RPMI7951 (cell line): ENCODE measurements at places on chromosomes 3 and 15.
A peak's percentile ranks its signal among the peaks of the same experiment; 100 is the strongest.

GRCh38 chr15:68081869-68082505, 27.9 kb downstream of the PIAS1 start:
- DNase-seq: no peak

GRCh38 chr15:92069308-92070250, 216.1 kb downstream of the SLCO3A1 start:
- DNase-seq: peak; percentile 89

GRCh38 chr3:158658889-158659288, 13.6 kb downstream of the LXN start:
- DNase-seq: no peak

GRCh38 chr3:76264911-76265310, 479.6 kb upstream of the ZNF717 start:
- DNase-seq: no peak

DNA sequence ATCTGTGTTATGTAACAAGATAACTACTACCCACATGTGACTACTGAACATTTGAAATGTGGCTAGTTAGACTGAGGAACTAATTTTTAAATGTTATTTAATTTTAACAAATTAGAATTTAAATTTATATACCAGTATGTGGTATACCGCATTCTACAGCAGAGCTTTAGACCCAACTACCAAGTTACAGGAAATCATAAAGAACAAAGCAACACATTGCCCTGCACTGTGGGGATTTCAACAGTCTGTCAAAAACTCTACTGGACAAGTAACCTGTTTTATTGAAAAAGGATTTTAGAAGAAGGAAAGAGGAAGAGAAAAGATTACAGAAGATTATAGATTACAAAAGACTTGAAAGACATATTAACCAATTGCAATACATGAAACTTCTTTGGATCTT, 64.9 kb downstream of the DPH6 start:
- DNase-seq: no peak

DNA sequence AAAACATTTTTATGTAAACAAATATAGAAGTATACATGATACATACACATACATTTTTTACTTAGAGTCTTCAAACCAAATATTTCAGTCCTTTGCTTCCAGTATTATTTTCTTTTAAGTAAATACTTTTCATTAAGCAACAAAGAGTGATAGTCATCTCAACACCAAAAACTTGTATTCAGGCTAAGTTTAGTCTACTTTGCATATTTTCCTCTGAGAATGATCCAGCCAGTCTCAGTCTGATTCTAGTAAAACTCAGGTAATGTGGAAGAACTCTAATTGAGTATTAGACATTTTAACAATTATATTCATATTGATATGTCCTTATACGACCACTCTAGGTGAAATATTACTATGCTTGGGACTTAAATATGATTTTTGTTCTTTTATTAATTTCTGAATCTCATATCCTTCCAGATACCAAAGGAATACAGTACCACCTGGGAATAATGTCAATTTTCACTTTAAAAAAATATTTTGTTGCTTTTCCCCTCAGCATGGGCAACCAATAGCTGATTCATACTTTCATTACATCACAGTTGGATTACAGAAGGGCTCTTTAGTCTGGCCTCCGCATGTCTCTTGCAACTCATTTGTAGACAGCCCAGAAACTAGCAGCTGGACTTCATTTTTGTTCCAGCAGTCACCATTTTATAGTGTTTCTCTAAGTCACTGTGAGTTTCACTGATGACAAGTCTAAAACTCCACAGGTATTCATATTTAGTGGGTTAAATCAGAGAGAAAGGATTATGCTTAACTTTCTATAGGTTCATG, 390.4 kb downstream of the ZBTB20 start:
- DNase-seq: peak; percentile 18

GRCh38 chr15:56804279-56804678, 71.0 kb upstream of the ZNF280D start:
- DNase-seq: no peak

GRCh38 chr3:121152573-121152972, 244.6 kb downstream of the STXBP5L start:
- DNase-seq: peak; percentile 10

- no peak for DNase-seq
Observed at GRCh38 chr3:46874430-46874829, 3.1 kb upstream of the PTH1R start.

DNA sequence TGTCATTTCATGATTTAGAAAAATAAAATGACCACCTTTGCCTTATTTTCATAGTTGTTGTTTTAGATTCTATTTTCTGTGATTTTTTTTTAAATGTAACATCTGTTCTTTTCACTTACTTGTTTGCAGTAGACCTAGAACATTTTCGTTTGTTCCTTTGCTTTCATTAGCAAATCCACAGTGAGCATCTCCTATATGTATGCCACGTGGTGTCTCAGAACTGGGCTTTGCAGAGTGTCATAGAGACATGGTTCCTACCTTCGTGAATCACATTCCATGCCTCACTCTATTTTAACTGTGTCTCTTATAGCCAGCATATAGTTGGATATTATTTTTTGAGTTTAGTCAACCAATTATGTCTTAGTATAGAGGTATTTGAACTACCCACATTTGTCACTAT, 118.2 kb downstream of the KLF13 start:
- DNase-seq: no peak

DNA sequence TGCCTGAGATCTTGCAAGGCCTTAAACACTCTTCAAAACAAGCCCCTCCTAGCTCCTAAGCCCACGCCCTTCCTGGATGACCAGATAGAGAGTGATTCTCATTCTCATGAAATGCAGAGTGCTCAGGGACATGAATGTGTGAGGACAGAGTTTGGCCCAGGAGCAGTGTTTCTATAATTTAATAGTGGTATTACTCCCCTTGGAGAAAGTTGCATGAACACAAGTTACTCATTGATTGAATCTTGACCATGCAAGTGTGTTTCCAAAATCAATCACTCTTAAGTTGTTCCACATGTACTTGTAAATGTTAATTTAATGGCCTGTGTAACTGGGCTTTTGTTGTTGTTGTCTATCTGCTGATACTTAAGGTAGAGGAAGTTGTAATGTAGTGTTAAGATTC, 181.6 kb downstream of the ADAMTSL3 start:
- no peak for DNase-seq

DNA sequence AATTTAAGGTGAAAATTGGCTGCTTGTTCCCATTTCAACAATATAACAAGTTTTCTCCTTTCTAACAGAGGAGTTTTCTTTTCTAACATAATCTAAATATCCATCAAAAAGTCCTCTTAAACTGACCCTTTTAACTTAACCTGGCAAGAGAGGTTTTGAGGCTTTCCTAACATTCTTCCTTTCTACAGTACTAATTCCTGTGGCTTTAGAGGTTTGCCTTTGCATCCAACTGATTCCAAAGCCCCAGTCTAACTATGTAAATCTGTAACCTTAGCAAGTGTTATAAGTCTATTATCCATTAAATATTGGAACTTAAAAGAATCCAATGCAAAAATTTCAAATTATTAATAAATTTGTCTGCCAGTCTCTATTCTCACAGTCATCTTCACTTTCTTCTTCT, 134.1 kb downstream of the ISL2 start:
- DNase-seq: peak; percentile 24

GRCh38 chr3:129261894-129262293, 12.5 kb downstream of the COPG1 start:
- no peak for DNase-seq

DNA sequence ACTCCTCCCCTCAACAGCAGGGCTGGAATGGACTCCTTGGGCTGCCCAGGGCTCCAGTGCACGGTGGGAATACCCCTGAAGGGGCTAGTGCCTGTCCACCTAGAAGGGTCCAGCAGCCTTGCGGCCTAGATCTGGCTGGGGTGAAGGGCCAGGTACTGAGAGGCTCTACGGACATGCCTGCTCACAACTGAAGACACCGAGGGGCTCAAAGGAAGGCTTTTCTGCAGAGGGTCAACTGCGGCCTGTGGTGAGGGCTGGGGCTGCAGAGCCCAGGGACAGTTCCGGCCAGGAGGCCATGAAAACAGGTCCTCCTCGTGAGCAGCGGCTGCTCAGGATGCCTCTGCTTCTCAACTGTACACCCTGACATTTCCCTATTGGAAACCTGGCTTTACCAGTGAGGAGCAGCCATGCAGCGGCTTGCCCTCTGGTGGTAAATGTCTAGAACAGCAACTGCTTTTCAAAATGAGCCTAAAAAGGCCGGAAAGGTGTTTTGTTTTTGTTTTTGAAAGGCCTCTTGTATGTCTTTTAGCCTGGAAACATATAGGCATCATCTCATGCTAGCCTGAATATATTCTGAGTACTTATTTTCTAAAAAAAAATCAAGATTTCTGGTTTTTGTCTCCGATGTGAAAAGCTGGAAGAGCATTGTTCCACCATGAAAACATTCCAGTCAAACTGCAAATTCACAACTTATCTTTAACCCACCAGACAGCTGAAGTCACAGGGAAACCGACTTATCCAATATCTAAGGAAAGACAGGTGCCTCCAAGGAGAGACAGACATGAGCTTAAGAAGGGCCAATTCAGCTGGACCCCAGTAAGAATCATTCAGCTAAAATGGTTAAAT, 163.4 kb downstream of the KLF13 start:
- peak; percentile 63 for DNase-seq

- DNase-seq: peak; percentile 45
Observed at GRCh38 chr3:126523745-126524428, at the start of gene CHST13. TSS of gene CHST13 (plus strand) at chr3:126524155. CDS start at chr3:126524333, 178 bp downstream.

DNA sequence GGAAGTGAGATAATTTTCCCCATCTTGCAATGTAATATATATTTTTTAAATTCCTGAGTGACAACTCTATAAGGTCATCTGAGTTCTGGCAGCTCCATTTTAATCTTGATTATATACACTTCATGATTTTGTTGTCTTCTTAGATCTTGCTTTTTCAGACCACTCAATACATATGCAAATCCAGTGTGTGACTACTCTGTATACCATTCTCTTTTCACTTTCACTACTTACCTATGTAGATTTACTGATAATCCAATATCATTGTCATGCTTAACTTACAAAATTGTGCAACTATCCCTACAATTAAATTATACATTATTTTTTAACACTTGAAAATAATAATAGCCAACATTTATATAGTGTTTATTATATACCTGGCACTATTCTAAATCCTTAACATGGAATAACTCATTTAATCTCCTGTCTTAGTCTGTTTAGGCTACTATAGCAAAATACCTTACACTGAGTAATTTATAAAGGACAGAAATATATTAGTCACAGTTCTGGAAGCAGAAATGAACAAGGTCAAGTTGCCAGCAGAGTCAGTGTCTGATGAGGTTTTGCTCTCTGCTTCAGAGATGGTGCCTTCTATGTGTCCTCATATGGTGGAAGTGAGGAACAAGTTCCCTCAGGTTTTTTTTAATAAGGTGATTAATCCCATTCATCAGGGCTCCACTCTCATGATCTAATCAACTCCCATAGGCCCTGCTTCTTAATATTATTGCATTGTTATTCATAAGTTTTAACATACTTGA, 338.5 kb downstream of the TUSC7 start:
- DNase-seq: no peak

DNA sequence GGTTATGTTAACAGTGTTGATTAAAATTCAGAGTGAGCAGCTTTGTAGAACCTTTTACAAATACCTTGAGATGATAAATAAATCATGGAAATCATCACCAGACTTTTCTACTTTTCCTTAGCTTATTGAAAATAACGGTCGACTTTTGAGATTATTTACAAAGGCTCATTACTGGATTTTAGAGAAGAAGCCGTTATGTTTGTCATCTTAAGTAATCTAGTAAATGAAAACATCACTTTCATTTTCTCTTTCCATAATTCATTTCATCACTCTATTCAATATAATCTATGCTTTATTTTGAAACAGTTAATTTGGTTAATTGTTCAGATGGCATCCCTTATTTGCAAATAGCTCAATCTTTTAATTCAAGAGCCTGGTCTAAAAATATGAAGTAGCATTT, 3.6 kb downstream of the PLCL2 start:
- no peak for DNase-seq

DNA sequence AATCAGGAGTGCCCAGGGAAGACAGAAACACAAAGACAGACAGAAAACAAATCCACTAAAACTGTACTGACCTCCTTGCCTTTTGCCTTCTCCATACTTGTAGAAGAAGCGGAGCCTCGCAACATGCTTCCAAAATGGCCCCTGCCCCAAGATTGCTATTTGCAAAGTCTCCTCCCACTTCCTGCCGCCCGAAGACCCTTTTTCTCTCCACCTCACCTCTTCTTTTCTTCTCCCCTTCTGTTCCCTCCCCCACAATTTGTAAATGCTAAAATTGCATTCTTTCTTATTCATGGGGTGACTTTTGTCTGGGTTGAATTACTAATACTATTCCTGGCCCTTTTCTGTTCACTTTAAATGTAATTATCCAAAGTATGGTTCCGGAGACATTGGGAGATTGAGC, at the start of gene DPPA4:
TSS of gene DPPA4 (minus strand) at position 154 of the 400 bp plus-strand sequence. CDS start at position 125, 29 bp downstream.
- no peak for DNase-seq

DNA sequence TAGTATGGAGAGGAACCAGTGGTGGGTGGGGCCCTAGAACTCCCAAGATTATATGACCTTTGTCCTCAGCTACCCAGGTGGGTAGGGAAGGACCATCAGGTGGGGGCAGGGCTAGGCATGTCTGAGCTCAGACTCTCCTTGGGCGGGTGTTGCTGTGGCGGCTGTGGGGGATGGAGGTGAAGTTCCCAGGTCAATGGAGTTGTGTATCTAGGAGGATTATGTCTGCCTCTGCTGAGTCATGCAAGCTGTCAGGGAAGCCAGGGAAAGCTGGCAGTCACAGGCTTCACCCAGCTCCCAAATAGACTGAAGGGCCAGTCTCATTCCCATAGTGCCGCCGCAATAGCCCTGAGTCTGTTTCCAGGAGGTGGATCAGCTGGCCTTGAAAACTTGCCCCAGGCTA, 139.7 kb upstream of the CFAP20DC start:
- DNase-seq: peak; percentile 75

GRCh38 chr3:81198756-81199155, 562.7 kb downstream of the GBE1 start:
- DNase-seq: no peak

- DNase-seq: no peak
Observed at GRCh38 chr3:116280130-116280740, 165.1 kb downstream of the LSAMP start.

DNA sequence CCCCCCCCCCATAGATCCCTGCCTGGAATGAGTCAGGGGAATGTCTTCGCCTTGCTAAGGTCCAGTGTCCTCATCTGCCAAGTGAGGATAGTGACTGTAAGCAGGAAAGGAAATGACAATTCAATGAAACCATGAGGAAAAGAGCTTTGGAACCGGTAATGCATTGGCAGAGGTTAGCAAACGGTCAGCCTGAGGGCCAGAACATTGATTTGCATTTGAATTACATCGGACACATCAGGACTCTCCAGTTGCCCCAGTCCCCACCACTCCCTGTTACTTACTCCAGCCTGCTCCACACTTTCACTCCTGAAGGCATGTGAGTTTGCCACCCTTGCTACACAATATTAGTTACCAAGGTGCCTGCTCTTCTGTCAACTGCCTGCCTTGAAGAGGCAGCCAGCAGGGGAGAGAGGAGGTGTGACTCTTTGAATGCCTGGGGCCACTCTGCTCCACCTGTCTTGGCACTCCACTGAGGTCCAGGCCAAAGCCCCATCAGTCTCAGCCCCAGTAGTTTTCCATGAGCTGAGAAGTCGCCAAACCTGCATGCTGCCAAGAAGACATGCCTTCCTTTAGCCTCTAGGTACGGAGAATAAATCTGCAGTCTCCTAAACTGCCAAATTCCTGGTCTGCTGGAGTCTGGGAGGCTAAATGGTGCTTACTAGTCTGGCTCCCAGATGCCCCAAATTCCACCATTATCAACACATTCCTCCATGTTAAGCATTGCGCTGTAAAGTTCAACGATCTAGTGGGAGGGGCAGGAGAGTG, 191.7 kb upstream of the TLE3 start:
- DNase-seq: peak; percentile 63

GRCh38 chr3:184154885-184155643, at the start of gene DVL3:
TSS of gene DVL3 (plus strand) at chr3:184155377. CDS start at chr3:184155636, 259 bp downstream.
- DNase-seq: peak; percentile 75

- no peak for DNase-seq
Observed at GRCh38 chr3:142310439-142310838, 85.1 kb upstream of the GK5 start.
